ENCODE measurements at places on chromosomes 5 and 9.

DNA sequence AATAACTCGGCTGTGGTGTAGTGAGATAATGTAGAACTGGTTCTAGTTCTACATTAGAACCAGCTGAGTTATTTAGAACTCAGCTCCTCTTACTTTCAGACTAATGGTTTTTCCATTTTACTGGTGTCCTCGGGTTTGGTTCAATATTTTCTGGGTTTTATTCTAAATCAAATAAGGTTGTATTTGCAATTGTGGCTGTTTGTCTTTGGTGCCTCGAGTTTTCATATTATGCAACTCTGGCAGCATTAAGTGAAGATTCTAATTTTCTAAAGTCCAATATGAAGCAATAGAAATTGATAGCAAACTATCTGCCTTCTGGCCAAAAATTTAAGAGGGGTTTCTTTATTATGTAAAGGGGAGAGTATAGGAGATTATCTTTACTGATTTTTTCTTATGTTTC is 19.0 kb downstream of the C6 start:
- DNase-seq, result no peak

GRCh38 chr9:123478967-123479602 is 123.1 kb downstream of the CRB2 start:
- no peak for DNase-seq

GRCh38 chr5:146662229-146662628 is 146.2 kb upstream of the GPR151 start:
- DNase-seq, result peak; percentile 68

- DNase-seq, result no peak
These were observed 968.1 kb upstream of the CDH18 start for GRCh38 chr5:20956134-20956533.

DNA sequence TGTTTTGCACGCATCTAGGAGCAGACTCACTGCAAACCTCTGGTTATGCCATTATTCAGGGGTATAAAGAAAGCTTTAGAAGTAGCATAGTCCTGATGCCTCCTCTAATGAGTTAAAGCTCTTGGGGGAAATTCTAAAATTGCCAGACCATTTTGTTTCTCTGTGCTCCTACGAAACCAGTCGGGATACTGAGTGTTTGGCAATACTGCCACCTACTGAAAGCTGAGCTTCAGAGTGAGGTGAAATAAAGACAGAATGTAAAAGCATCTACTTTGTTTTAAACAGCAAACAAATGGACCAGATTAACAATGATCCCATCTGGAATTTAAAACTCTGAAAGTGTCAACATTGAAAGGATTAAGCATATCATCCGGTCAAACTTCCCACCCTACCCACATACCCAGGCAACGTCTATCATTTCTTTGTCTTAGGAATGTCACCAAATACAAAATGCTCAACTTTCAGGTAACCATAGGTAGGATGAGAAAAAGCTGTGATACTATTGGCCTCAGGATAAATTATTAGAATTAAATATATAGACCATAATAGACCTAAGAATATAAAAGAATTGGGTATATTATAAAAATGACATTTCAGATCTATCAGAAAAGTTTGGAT is 77.8 kb upstream of the SHISAL2B start:
- no peak for DNase-seq

GRCh38 chr5:135602882-135603721 is 24.3 kb upstream of the CXCL14 start:
- no peak for DNase-seq

DNA sequence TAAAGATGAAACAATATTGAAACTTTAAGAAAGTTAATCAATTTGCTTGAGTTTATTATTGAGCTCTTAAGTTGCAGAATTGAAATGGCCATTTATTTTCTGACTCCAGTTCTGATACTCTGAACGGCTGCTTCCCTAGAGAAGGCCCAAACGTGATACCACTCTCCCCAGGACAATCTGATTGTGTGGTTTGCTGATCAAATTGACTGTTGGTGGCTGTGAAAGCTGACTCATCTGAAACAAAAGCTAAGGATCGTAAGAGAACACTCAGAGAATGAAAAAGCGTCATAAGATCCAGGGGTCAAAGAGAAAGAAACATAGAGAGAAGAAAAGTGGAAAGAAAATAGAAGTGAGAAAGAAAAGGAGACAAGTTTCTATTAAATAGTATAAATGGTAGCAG is 147.2 kb downstream of the IZUMO3 start:
- DNase-seq, result no peak

- no peak for DNase-seq
These were observed at the start of gene PPP1R26 for GRCh38 chr9:135479469-135480052. TSS of gene PPP1R26 (plus strand) at chr9:135479782. CDS start at chr9:135484511, 4,729 bp downstream.

- peak; percentile 70 for DNase-seq
These were observed 42.4 kb downstream of the FYB1 start for GRCh38 chr5:39176759-39177630.

- DNase-seq, result no peak
These were observed 220.5 kb downstream of the SH3GL2 start for GRCh38 chr9:17799369-17799768.

GRCh38 chr5:83219495-83219894 is 142.1 kb downstream of the XRCC4 start:
- DNase-seq, result no peak

DNA sequence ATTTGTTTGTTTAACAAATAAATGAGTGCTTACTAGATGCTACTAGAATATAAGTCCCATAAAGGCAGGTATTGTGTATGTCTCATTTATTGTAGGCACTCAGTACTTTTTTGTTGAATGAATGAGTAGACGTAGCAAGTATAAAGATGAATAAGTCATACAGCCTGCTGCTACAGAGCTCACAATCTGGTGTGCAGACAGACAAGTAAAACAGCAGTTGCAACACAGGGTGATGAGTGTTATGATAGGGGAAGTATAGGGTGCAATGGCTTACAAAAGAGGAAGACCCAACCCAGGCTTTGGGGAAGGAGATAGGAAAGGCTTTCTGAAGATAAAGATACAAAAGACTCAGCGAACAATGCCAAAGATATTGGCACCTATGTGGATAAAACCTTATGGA is 47.7 kb downstream of the SH3RF2 start:
- peak; percentile 4 for DNase-seq

GRCh38 chr9:132182314-132183091 is 20.6 kb downstream of the NTNG2 start:
- DNase-seq, result no peak

- no peak for DNase-seq
These were observed 70.2 kb upstream of the TUT7 start for GRCh38 chr9:86424251-86424891.

GRCh38 chr5:149002761-149003689 is 59.8 kb downstream of the SH3TC2 start:
- peak; percentile 4 for DNase-seq

- DNase-seq, result no peak
These were observed 2.0 kb upstream of the TNFAIP8 start for GRCh38 chr5:119353686-119354366.

GRCh38 chr5:115309751-115310370 is 13.4 kb upstream of the CCDC112 start:
- DNase-seq, result peak; percentile 58

DNA sequence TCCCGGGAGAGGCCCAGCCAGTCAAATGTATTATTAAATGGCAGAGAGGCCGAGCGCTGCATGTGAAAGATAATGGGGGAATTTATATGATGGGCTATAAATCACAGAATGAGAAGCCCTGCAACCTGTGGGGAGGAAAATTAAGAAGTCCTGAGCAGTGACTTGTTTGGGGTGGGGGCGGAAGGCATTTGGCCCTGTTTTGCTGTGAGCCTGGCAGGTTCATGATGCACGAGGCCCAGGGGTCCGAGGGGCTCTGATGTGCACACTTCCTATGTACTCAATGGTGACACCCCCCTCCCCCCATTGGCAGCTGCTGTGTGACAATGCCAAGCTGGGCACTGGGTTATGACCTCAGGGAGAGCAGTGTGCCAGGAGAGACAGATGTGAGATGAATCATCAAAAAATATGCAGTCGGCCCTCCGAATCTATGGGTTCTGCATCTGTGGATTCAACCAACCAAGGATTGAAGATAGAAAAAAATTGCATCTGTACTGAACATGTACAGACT is 13.7 kb upstream of the DAB2IP start:
- no peak for DNase-seq

GRCh38 chr5:90994796-90995195 is 388.3 kb downstream of the ARRDC3 start:
- no peak for DNase-seq

DNA sequence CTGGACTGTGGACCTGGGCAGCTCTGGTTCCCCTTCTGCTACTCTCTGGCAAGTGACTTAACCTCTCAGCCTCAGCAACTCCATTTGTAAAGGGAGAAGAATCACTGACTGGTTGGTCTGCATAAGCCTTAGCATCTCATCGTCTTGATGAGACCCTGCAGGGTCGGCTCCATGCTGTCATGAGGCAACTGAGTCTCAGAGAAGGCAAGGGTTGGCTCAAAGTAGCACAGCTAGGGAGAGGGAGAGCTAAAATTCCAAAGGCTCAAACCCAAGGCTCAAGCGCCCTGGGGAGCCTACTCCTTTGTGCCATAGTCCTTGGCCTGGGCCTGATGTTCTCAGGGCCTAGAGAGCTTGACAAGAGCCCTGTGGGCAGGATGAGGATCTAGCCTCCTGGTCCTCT is 4.5 kb downstream of the FGFR4 start:
- no peak for DNase-seq

DNA sequence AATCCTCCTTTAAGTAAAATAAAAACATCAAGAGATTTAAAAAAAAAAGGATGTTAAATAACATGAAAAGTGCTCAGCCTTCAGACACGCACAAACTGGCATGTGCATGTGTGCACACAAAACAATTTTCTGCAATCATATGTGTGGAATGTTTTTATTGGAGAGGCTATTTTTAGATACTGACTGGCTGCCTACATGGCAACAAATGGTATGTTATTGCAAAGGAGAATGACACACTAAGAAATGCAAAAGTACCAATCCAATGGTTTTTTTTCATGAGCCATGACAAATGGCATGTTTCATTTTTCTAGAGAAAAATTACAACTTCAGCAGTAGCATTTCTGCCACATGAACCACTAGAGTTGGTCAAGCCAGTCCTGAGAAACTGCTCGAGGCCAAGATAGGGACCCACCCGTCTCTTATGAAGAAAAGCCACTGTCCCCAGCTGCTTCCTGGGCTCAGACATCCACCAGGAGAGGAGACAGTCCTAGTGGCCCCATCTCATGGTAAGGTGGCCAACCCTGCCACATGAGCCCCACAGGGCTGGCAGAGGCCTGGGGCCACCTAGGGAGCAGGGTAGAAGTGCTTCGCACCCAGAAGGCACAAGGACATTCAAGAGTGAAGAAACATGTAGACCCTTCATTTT is 116.4 kb downstream of the MYO10 start:
- DNase-seq, result no peak
